ENCODE measurements at places on chromosomes 4 and X.

- DNase-seq: no peak
These were observed 195.8 kb upstream of the ZFP42 start for GRCh38 chr4:187799735-187800134.

DNA sequence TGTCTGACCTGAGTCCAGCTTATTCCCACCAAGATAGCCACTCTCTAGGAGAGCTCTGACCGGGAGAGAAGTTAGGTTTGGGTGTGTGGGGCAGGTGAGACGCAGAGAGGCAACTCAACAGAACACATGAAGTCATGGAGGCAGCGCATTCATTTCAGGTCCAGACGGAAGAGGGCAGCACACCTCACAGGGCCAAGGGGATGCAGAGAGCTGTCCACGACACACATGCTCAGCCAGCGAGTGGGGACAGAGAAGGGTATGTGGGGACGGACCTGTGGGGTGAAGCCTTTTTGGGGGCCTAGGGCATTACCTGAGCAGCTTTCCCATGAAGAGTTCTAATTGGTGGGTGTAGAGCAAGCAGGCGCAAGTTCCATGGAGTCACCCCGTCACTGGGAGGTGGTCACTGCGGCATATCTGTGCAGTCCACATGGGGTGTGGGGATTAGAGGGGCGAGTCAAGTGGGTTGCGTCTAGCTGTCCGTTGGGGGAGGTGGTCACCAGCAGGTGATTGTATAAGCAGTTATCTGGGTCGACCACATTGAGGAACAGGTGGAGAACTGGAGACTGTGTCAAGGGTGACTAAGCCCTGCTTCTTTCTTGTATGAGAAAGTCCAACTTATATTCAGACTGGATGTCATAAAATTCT is 24.3 kb upstream of the UXT start:
- no peak for DNase-seq

- no peak for DNase-seq
These were observed 84.4 kb upstream of the PHOX2B start for GRCh38 chr4:41832961-41833360.

DNA sequence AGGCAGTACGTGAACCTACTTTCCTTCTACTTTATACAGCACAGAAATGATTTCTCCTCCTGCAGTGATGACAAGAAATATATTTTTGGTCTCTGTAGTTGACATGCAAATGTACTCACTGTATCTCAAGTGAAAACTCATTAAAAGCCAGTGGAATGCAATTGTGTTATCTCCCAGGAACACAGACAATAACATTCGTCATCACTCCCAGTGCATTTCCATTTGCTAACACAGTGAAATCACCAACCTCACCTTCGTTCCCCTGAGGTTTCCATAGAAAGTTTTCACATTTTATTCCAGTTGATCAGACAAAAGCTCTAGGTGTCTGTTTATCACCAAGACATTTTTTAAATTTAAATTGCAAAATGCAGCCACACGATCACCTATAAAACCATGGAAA is 2.5 kb upstream of the SPANXD start:
- no peak for DNase-seq

All from stimulated activated CD4-positive, alpha-beta T cell treated with anti-CD3 and anti-CD28 coated beads, TNF-alpha, amount 100 ng/mL, for 4 hours (primary cell).